ENCODE measurements at places on chromosomes 6 and 20.

DNA sequence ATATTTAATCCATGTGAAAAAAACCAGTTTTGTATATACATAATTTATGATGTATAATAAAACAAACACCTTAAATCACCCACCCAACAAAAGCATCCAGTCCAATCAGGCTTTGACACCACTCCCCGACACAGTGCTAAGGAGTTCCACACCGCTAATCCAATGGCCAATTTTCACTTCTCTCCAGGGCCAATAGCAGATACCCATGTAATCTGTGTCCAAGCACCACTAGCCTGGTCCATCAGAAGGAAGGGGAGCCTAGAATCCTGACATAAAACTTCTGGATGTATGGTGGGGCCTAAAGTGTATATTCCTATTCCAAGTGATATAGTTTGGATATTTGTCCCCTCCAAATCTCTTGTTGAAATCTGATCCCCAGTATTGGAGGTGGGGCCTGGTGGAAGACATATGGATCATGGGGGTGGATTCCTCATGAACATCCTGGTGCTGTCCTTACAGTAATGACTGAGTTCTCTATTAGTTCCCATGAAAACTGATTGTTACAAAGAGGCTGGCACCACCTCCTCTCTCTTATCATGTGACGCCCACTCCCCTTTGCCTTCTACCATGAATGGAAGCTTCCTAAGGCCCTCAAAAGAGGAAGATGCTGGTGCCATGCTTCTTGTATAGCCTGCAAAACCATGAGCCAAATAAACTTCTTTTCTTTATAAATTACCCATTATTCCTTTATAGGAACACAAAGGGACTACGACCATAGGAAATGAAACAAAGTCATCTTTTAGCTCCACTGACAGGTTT, 20.8 kb downstream of the RALGAPA2 start:
- no peak for DNase-seq

DNA sequence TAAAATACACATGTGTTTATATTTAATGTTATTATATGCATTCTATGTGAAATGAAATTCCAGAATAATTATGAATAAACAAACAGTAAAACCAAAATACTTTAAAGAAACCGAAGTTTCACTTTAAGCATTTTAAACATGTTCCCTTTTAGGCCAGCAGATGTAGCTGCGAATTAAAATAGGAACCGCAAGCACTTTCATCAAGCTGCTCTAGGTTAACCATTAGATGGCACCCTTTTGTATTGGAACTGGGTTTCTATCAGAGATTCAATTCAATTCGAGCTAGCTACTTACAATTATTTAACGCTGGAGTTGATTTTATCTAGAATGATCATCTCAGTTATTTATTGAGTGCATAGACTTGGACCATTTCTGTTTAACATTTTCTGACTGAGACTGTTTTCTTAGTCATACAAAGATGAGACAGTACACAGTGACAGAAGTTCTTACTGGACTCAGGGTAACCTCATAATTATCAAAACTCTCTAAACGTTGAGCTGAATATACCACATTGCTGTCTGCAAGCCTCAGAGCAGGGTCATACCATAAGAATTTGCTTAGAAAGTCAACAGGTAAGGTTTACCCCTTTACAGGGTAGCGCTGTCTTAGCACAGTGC, 8.5 kb downstream of the TMEM242 start:
- no peak for DNase-seq

DNA sequence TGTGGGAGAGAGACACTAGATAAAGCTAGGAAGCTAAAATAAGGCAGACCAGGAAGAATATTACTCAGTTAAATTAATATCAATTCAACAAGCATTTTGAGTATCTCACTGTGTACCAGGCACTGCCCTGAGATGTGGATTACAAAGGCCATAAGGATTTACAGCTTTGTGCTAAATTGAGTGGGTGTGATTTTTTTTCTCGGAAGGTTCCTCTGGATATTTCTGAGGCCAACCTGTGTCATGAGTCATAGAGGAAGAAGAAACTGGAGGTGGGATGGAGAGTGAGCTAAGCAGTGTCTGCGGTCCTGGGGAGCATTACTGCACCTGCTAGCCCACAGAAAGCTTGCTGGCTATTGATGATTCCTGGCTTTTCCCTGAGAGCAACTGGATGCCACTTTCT, 135.2 kb downstream of the RFPL4B start:
- no peak for DNase-seq

DNA sequence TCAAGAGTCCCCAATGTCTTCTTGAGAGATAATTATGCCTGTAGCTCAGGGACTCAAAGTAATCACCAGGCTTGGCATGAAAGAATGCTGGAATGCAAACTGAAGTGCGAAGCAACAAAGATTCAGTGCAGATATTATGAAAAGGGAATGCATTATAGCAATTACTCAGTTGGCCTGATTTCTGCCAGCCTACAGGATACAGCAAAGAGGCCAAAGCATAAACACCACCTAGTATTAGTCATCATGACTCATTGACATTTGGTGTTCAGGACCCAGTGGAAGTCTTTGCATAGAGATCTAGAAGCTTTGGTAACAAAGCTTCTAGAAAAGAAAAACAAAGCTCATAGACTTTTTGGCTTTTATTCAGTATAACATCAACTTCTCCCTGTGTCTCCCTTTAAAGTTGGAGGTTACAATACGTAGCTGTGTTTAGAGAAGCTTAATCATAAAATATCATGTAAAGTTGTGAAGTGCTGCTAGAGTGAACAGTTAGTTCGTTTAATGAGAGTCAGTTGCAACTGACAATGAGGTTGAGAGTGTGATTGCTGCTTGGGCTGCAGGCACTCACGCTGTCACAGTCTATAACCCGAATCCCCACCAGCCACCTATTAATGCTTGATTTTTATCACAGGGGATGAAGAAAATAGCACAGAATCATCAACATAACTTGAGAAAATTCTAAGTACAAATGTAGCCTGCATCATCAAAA, 932.7 kb downstream of the TFAP2A start:
- DNase-seq: no peak

- no peak for DNase-seq
Measured at GRCh38 chr6:167550941-167551627, 226.2 kb downstream of the TTLL2 start.

DNA sequence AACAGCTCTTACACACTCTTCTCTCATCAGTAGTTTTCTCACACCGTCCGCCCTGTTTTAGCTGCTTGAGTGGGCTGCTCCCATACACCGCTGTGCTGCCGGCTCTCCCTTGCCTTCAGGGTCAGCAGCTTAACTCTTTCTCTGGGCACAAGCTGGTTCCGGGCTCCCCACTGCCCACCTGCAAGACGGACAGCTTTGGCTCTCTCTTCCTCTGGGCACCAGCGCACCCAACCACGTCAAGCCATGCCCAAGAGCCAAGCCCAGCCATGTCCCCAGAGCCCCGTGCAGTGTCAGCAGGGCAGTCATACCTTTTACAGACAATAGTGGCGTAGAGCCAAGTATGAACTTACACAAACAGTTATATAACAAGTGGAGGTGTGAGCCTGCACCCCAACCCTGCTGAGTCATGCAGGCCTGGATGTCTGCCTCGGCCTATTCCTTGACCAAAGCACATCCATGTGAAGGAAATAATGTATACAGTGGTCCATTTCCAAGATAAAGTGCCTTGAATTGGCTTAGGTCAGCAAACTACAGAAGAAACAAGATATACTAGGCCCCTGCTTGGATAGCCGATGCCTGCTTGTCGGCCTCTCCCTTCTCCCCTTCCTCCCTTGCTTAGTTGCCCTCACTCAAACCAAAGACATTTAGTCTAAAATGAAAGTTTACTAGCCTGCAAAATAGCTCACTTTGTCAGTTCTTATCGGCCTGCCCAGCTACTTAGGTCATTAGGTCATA, 89.3 kb downstream of the JPH2 start:
- no peak for DNase-seq

GRCh38 chr20:23023621-23024177, 11.4 kb upstream of the SSTR4 start:
- DNase-seq: no peak

- DNase-seq: no peak
Measured at GRCh38 chr20:49540687-49541435, 27.1 kb downstream of the PTGIS start.

GRCh38 chr20:11274141-11274594, 600.4 kb upstream of the JAG1 start:
- peak; percentile 90 for DNase-seq

- no peak for DNase-seq
Measured at GRCh38 chr20:16314320-16314719, 258.9 kb downstream of the KIF16B start.

- peak; percentile 89 for DNase-seq
Measured at GRCh38 chr20:37934634-37935375, 31.9 kb downstream of the VSTM2L start.

- DNase-seq: peak; percentile 93
Measured at GRCh38 chr6:24125980-24126379, at the start of gene NRSN1. Gene NRSN1 (plus strand): TSS chr6:24126215. CDS start chr6:24134328, 8,113 bp downstream.

DNA sequence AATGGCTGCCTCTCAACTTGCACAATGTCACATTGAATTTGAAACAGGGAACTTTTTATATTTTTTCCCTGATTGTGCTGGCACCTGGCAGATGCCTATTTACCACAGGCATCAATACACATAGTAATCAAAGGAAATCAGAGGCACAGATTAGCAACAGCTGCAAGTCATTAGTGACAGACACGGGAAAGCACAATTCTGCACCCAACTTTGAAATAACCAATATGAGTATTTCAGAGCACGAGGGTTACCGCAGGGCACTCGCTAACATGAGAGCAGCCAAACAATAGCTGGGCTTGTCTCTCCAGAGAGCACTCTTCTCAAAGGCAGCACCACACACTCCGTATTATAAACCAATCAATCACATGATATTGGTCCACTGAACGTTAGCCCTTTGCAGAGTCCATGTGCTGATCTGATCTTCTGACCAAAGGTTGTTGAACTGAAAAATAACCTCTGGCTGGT, 149.5 kb downstream of the RNF144B start:
- DNase-seq: no peak

GRCh38 chr6:132952986-132953385, 138.6 kb downstream of the RPS12 start:
- no peak for DNase-seq

DNA sequence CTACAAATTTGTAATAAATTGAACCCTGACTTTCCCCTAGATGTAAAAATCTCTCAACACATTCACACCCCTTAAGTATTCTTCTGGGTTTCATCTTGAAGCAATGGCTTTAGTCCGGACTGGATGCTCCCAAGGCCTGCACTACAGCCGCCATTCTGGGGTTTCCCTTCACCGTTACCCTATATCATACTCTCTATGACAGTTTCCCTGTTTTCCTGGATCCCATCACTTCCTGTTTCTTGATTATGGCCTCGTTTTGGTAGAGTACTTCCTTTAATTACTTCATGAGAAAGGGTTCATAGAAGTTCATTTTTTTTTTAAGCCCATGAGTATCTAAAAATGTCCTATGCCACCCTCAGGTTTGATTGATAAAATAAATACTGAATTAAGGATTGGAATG, 11.7 kb downstream of the FIG4 start:
- no peak for DNase-seq

- DNase-seq: no peak
Measured at GRCh38 chr20:34475979-34476736, 40.1 kb upstream of the DYNLRB1 start.

DNA sequence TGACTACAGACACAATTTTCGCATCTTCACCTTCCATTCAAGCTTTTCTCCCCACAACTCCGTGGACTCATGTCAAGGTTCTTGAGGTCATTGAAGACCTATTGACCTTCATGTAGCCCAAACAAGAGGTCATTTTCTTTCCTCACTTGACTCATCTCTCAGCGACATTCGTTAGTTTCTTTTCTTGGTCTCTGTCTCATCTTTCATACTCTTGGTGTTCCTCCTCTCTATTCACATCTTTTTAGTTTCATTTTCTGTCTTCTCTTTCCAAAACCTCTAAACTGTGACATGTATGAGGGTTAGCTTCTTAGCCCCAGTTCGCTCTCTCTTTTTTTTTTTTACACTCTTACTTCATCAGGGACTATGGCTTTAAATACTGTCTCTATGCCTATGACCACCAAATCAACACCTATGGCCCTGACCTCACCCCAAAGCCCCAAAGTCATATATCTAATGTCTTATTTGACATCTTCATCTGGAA, 128.6 kb upstream of the BACH2 start:
- no peak for DNase-seq

DNA sequence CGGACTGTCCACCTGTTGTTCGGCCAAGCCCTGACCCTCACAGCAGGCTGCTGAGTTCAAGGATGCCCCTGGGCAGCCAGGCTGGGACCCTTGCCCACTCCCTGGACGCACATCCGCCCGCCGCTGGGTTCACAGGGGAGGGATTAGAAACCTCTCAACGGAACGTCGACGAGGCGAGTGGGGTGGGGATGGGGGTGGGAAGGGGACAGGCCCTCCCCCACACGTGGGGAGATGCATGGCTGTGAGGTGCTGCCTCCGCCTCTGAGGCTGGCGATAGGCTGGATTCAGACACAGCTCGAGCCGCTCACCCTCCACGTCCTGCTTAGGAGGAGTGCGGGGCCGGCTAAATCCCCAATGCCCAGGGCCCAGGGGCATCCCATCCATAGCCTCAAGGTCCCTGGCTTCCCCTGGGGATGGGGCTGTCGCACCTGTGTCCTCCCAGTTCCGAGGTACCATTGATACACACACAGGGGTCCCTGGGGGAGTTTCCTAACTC, 90.6 kb upstream of the BHLHE23 start:
- DNase-seq: no peak

DNA sequence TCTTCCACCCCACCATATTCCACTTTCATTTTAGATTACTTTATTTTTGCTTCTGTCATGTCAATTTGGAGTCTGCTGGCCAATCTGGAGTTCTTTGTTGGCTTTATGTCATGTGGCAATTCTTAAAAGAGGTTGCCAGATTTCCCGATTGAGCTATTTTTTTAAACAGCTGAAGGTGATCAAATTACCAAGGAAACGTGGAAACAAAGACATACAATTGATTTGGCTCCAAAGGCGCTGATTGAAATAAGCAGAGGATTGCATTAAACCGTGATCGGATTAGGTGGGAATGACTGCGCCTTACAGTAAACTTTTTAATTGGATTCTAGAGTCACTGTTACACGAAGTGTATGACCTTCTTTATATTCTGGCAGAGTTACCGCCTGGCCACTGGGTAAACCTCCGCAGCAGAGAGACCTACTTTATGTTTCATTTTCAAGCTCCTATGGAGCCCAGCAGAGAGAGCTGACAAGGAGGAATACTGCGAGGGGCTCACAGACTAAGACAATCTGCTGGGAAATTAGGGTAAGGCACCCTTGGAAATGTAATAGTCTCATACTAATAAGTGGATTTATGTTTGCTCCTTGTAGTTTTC, 37.9 kb downstream of the SIM1 start:
- DNase-seq: peak; percentile 97

All from NCI-H82 (cell line).